ENCODE measurements at places on chromosomes 12 and 14. TPM values are rescaled to one million over a fixed set of nuclear protein-coding genes. Genes with fewer than 3 reads are reported as not detected.

The CLBA1 gene
- total RNA-seq = 9.8 TPM

The OVCH1 gene
- not detected for total RNA-seq

The ERO1A gene
- total RNA-seq = 95.8 TPM

The SDR9C7 gene
- total RNA-seq = not detected

The OR4E2 gene
- total RNA-seq = not detected
